ENCODE measurements at places on chromosomes 12 and 14.

DNA sequence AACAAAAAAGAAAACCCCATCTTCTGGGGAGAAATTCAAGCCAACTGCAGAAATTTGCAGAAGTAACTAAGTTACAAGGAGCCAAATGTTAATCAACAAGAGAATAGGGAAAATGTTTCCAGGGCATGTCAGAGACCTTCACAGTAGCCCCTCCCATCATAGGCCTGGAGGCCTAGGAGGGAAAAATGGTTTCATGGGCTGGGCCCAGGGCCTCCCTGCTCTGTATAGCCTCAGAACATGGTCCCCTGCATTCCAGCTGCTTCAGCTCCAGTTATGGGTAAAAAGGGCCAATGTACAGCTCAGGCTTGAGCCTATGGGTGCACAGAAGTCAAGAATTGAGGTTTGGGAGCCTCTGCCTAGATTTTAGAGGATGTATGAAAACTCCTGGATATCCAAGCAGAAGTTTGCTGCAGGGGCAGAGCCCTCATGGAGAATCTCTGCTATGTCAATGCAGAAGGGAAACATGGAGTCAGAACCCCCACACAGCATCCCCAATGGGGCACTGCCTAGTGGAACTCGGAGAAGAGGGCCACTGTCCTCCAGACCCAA lies 260.9 kb downstream of the DUSP6 start:
- DNase-seq, result no peak

DNA sequence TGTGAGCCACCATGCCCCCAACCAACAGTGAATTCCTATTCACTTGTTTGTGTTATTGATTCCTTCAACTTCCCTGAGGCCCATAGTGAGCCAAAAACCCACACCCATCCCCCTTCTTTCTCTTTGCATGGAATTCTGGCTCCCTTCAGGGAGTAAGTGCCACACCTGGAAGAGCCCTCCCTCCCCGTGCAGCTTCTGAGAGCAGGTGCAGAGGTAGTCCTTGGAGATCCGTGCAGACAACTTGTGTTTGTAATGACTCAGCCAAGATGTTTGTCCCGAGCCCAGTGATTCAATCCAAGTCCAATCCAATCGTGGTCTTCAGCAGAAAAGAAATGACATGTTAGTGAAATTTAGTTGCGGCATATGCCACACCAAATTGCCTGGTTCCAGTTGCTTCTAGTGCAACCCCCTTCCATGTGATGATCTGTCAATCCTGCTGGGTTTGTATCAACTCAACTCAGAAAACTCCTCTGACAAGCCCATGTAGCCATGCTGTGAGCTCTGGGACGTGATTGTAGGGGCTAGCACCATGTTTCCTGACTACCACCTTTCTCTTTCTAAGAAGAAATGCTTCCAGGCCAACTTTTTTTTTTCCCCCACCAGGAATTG lies 27.5 kb downstream of the GPRC5A start:
- no peak for DNase-seq

DNA sequence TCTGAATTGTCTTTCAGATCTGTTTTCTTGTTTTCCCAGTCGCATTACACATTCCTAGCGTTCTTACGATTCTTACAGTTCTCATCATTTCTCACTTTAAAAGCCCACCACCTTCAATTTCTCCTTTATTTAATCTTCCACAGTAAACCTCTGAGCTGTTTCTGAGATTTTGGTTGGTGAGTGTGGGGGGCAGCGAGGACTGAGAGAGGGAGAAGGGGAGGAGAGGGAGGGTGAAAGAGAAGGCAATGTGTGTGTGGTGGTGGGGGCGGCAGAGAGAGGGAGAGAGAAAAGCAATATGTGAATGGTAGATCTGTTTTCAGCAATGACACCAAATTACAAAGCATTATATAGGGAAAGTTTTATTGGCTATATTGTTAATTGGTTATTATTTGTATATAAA lies 282.6 kb downstream of the SOX5 start:
- no peak for DNase-seq

DNA sequence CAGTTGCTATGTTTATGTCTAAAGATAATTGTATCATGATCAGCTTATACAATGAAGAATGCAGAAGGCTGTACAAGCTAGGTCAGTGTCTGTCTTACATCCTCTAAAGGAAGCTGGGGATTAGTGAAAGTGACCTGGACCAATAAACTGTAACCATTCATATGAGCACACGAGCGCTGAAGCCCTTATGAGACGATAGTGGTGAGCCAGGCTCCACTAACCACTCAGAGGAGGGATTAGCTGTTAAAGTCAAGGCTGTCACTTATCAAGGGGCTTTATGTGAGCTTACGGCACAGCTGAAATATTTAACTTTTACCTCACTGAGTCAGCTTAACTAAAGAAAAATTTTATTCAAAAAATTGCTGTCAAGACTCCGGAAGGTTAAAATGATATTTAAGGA lies 30.3 kb downstream of the NDUFA12 start:
- DNase-seq, result peak; percentile 60

GRCh38 chr14:68208218-68208617 lies 388.6 kb downstream of the RAD51B start:
- no peak for DNase-seq

GRCh38 chr14:94139006-94139405 lies 9.6 kb upstream of the IFI27L2 start:
- no peak for DNase-seq

DNA sequence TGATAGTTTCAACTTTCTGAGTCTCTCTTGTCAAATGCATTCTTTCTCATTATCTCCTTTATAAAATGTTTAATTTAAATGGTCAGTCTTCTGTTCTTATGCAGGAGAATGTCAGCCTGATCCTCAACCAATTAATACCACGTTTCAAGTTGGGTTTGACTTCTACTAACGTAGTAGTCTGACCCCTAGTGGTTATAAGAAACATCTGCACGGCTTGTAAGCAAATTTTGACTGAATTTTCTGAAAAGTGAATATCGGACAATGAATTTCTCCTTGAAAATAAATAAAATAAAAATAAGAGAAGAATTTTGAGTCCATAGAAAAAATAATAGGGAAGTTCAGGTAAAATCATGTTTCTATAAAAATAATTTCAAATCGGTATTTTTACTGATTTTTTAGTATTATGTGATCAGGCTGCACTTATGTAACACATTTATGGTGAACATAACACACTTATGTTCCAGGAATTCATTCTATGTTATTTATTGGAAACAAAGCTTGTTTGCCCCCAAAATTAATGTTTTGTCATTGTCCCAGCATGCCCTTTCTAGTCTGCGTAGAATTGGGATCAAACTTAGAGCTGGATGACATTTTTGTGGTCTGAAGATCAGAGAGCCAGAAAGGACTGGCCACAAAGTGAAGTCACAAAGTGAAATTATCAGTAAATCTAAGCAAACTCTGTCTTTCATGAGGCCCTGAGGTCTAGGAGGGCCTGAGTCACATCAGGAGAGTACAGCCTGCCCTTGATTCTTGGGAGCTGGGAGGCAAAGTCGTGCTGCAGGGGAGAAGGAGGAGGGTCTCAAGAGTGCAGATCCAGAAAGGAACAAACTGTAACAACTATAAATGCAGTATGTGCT lies 101.2 kb upstream of the STXBP6 start:
- DNase-seq, result peak; percentile 77

GRCh38 chr12:92556141-92556540 lies 146.6 kb upstream of the PLEKHG7 start:
- no peak for DNase-seq

DNA sequence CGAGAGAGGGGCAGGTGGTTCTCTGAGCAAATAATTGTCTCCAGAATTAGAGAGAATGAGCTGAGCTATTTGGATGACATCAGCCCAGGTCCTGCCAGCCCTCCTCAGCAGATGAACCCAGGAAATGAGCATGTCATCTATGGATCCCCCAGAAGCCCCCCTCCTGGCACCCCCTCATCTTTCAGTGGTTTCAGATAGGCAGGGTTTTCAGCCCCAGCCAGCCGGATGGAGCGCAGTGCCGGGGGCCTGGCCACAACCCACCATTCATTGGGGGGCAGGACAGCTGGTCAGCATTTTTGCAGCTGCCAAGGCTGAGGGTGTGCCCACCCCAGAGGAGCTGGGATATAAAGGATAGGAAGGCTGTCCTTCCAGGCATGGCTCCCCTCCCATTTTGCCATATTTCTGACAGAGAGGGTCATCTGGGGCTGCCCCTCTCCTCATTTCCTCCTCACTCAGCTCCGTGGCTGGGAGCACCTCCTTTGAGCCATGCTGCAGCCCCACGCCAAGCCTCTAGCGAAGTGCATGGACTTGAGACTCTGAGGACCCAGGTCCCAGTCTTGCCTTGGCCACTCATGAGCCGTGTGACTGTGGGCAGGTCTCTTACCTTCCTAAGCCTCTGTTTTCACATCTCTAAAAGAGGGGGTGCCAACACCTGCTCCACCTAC lies 6.0 kb upstream of the KRT71 start:
- no peak for DNase-seq

DNA sequence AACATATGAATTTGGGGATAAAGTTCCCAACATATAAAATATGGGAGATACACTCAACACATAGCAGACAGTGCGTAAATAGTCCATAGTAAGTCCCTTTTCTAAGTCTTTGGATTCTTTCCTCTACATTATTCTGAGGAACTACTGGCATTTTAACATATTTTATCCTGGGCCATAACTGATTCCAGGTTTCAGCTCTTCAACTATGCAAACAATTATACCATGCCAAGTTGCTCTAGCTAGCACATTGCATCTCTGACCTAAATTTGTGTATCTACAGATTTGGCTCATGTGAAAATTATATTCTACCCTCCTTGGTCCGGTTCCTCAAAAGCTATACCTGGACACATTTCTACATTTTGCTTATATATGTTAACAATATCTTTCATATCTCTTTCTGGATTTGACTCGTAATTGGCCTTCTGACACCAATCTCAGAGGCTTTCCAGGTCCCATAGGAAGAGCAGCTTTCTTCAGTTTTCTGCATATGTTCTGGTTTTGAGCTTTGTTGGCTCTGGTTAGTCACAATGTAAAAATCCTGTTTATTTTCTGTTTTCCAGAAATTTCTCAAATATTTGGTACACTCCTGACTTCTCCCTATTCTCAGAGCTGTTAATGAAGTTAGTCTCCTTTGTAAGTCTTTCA lies 305.4 kb downstream of the BMP4 start:
- no peak for DNase-seq

DNA sequence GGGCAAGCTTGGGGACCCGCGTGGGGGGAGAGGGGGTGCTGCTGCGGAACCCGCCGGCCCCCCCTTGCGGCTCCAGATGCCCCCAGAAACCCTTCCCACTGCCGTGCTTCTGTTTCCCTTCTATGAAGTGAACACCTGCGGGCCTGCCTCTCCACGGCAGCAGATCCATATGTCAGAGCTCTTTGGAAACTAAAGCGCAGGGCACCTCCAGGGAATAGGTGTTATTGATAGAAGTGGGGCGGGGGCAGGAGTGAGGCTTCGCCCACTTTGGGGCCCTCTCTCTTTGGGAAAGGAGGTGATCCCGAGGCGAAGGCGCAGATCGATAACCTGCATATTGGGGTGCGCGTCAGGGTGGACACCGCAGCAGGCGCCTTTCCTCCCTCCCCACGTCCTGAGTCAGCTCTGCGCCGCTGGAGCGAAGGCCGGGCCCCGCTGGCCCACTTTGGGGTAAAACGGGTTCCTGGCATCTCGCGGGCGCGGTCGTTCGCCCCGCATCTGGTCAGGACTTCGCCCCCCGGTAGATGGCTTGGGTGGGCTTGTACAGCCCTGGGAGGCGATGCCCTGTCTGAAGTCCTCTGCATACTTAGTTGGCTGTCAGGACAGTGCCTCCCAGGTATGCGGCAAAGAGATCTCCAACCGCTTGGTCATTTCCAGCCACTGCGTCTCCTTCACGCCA lies 524 bp downstream of the KMT5A start:
- DNase-seq, result no peak

- DNase-seq, result no peak
Measured at GRCh38 chr14:28780843-28781820, 14.5 kb downstream of the FOXG1 start.

GRCh38 chr14:34439090-34439489 lies 22.9 kb downstream of the SPTSSA start:
- no peak for DNase-seq

- no peak for DNase-seq
Measured at GRCh38 chr12:98332642-98333041, 182.7 kb upstream of the TMPO start.

- DNase-seq, result no peak
Measured at GRCh38 chr12:10131111-10131690, 1.2 kb upstream of the CLEC7A start.

Data from HFFc6 (cell line).